Naive B cell (primary cell): ENCODE measurements at places on chromosomes 6 and 20. TPM values are rescaled to one million over a fixed set of nuclear protein-coding genes. Genes with fewer than 3 reads are reported as not detected.

Gene PDYN
- polyA plus RNA-seq, result not detected

Gene FBXO5
- polyA plus RNA-seq, result 12.6 TPM

Gene FKBP1A
- 56.4 TPM for polyA plus RNA-seq

Gene RSPO3
- polyA plus RNA-seq, result not detected

Gene CCN2
- polyA plus RNA-seq, result not detected

GRCh38 chr6:108166664-108167448, 1.0 kb downstream of the NR2E1 start:
- DNase-seq, result no peak

- no peak for DNase-seq
Measured at GRCh38 chr20:17646961-17647301, 35.1 kb downstream of the RRBP1 start.

GRCh38 chr20:44166008-44166407, 21.0 kb downstream of the JPH2 start:
- DNase-seq, result no peak

DNA sequence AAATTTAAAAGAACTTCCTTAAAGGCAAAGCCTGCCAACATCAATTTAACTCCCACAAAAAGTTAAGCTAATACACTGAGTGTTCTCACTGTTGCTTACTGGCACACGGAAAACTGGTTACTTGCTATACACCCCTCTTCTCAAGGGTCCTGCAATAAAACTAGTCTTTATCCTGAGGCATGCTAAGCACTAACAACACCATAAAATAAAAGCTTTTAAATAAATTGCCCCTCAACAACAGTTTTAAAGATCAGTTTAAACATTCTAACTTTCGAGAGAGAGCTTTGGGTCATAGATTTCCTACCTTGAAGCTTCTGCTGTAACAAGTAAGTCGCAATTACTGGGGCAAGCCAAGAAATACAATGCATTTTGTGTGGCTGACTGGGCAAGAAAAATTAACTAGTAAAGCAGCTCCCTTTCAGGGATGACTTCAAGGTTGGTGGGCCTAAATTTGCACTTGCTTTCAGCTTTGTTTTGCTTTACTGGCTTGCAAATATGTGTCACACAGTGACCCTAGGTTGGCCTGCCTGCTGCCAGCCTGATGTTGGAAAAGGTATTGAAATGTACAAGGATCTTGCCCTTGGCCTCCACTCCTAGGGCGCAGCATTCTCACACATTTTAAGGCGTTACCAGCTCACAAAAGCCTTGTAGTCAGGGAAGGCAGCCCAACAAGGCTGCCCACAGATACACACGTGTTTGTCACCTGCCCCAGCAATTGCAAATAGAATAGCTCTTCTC, 4.0 kb upstream of the HEY2 start:
- no peak for DNase-seq

- DNase-seq, result no peak
Measured at GRCh38 chr6:12826584-12826983, 110.0 kb downstream of the PHACTR1 start.

- DNase-seq, result no peak
Measured at GRCh38 chr20:45088247-45088646, 12.7 kb downstream of the KCNS1 start.

- DNase-seq, result no peak
Measured at GRCh38 chr6:75393806-75394205, 99.8 kb downstream of the FILIP1 start.

- peak; percentile 46 for DNase-seq
Measured at GRCh38 chr6:90107771-90108282, 188.8 kb downstream of the BACH2 start.

- no peak for DNase-seq
Measured at GRCh38 chr20:19602675-19603375, 155.2 kb upstream of the RIN2 start.

DNA sequence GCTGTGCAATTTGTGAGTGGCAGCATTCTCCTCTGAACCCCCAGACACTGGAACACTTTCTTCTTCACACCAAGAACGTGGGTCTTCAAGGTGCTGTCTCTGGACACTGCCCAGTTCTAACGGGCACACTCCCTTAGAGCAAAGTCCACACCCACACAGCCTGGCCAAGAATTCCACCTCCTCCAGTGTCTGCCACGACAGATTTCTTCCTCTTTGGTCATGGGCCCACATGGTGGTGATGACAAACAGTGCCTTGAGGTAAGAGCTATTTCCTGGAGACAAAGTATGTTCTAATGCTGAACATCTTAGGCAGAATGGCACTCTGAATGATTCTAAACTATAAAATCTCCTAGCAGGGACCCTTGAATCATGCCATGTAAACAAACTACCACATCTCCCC, 25.5 kb upstream of the SSTR4 start:
- no peak for DNase-seq

GRCh38 chr6:3194535-3195419, 32.7 kb downstream of the TUBB2B start:
- no peak for DNase-seq

GRCh38 chr6:74717591-74717990, 488.3 kb downstream of the COL12A1 start:
- DNase-seq, result no peak
